Renal pelvis (tissue), 12 donors: ENCODE measurements at places on chromosomes 12 and 14. TPM values are rescaled to one million over a fixed set of nuclear protein-coding genes. Genes with fewer than 3 reads are reported as not detected.

GPRC5A gene
- 11.7 TPM for polyA plus RNA-seq

GRCh38 chr14:72850360-72850759, 43.5 kb downstream of the DPF3 start:
- DNase-seq: no peak

- peak; percentile 70 for DNase-seq
Measured at GRCh38 chr12:65335021-65335714, 56.7 kb downstream of the MSRB3 start.

DNA sequence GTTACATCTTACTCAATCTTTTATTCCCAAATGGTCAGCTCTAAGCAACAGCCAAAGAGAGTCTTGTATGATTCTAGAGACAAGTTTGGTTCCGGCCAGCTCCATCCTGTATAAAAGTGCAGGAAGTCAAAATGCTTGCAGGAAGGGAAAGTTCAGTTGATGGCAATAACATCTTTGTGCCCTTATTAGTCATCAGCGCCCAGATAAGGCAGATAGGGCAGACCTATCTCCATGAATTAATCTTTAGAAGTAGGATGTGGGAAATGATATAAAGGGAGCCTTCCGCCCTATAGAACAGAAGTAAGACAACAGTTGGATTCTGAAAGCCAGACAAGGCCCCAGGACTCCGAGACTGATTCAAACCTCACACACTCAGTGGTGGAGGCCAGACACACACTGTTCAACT, 6.4 kb downstream of the GNS start:
- DNase-seq: no peak

- DNase-seq: no peak
Measured at GRCh38 chr12:109795023-109795422, 38.2 kb downstream of the TRPV4 start.

DNA sequence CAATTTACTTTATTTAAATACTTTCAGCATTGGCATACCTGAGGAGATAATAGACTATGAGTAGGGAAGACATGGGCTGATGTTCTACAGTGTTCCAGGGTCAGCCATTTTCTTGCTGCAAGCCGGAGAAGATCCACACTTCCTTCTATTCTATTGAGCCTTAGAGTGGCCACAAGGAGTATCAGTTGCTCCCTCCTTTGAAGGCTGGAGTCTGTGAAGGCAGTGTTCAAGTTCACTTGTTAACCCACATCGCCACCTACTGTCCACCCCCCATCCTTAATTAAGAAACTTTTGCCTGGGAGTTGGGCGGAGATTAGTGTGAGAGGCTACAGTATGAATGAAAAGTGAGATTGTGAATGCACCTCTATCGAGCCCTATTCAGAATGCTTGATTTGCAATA, 666.6 kb downstream of the NRXN3 start:
- peak; percentile 49 for DNase-seq

GRCh38 chr12:101670007-101670671, 27.3 kb upstream of the CHPT1 start:
- peak; percentile 8 for DNase-seq

- DNase-seq: no peak
Measured at GRCh38 chr12:52321418-52321817, 220 bp upstream of the KRT83 start.

DNA sequence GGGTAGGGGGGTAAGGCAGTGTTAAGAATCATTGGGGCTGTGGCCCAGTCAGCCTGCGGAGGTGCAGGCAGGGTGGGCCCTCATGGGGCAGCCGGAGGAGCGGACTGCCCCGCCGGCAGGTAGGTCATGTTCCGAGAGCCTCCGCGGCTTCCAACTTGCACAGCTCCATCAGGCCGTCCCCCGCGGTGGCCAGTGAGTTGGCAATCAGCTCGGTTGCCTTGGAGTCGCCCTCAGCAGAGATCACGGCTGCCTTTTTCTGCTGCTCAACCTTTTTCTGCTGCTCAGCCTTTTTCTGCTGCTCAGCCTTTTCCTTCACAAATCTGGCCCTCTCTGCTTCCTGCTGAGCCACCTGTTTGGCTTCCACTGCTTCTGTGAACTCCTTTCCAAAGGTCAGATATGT, 41.1 kb upstream of the CSRNP2 start:
- DNase-seq: no peak

SLCO1A2 gene
- polyA plus RNA-seq: 0.10 TPM

SALL2 gene
- 62.0 TPM for polyA plus RNA-seq

DNA sequence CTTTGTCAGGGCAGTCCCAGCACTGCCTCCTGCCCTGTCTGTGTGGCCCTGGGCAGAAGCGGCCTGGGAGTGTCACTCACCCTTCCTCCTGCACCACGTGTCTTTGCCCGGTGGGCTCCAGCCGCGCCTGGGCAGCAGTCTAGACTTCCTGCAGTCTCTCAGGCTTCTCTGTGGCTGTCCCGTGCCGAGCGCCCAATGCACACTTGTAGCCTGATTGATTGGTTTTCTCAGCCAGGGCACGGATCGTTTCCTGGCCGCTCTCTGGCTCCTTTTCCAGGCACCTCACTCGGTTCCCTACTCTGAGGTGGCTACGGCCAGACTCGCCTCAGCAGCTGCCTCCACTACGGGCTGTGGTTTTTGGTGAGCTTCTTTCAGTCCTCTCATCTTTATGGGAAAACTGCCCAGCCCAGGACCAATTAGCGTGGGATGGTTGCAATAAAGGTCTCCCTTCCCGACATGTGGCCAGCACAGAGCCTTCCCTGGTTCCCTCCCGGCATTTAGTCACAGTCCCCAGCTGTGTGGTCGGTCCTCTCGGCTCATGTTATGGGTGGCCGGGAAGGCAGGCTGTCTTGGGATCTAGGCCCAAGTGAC, 133.1 kb downstream of the CACNA1C start:
- no peak for DNase-seq

DNA sequence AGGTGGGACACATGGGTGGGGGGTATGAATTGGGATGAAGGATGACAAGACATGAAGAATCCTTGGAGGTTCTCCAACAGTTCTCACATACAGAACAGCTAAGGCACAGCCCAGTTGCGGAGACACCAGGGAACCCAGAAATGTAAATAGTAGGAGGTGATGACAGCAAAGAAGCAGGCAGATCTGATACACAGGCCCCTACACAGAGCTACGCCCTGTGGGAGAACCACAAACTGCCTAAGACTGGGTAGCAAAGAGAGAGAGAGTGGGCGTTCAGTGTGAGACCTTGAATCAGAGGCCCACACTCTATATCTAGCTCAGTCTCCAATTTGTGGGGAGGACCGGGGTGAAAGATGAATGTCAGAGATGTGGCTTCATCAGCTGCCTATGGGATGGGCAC, 9.5 kb upstream of the NUMB start:
- no peak for DNase-seq
